ELF-1 (cell line): ENCODE measurements at places on chromosomes 1 and 21.

GRCh38 chr1:203185585-203185984, 919 bp downstream of the CHI3L1 start:
- DNase-seq, result no peak

DNA sequence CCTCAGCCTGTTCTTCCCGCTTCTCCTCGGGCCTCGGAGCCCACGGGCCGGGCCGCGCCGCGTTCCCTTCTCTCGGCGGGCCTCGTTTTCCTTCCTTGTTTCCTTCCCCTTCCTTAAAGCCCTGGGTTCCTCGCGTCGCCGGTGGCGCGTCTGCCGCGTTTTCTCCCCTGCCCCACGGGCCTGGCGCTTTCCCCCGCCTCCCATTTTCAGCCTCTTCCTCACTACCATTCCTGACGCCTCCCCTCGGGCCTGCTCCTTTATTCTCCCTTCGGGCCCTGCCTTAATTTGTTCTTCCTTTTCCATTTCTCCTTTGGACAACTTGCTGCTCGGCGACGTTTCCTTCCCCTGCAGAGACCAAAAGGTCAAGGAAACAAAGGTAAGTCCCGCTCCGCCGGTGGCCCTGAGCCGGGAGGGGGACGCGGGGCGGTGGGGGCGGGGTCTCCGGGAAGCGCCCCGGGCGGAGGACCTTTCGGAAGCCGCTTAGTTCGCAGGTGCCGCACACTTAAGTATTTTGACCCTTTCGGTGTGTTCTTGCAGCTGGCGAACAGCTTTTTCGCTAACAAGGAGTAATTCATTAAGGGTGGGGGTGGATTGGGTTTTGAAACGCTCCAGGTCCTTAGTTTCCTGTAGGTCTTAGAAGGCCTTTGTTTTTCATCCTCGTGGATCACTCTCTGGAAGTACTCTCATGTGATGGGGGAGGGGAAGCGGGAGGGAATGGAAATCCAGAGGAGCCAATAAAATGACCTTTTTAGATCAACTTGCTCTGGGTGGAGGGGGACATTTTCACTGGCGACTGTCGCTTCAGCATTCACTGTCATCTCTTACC, 780 bp downstream of the YTHDF2 start:
- DNase-seq, result peak; percentile 80

GRCh38 chr21:35448876-35449599, 399.9 kb upstream of the RUNX1 start:
- no peak for DNase-seq

DNA sequence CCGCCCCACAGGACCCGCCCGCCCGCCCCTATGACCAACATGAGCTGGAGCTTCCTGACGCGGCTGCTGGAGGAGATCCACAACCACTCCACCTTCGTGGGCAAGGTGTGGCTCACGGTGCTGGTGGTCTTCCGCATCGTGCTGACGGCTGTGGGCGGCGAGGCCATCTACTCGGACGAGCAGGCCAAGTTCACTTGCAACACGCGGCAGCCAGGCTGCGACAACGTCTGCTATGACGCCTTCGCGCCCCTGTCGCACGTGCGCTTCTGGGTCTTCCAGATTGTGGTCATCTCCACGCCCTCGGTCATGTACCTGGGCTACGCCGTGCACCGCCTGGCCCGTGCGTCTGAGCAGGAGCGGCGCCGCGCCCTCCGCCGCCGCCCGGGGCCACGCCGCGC, 7.9 kb upstream of the IBA57 start:
- no peak for DNase-seq

DNA sequence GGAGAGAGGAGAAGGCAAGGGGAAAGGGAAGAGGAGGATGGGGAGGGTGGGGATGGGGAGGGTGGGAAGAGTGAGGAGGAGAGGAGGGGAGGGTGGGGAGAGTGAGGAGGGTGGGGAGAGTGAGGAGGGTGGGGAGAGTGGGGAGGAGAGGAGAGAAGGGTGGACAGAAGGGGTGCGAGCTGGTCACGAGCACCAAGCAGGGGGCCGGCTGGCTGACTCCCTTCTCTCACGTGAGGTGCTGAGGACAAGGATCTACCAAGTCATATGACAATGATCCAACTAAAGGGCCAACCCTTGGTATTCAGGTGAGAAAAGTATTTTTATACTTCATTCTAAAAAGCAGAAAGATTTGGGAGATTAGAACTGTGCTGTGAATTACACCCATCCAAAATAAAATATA, 51.8 kb downstream of the COQ8A start:
- DNase-seq, result no peak

DNA sequence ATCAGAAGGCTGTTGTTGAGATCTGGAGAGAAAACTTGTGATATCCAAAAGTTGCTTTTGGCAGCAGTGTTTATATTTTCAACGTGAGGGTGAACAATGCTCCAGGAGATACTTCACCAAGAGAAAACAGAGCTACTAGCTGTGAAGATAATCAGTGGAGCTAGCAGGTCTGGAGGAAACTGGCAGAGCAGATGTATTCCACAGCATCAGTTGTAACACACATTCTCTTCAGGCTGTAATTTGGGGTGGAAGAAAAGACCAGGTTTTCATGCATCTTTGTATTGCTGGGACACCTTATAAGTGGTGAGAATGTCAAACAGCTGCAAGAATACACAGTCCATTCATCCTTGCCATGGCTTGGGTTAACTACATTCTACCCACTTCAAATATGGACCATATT, 22.0 kb downstream of the AHCYL1 start:
- DNase-seq, result no peak

DNA sequence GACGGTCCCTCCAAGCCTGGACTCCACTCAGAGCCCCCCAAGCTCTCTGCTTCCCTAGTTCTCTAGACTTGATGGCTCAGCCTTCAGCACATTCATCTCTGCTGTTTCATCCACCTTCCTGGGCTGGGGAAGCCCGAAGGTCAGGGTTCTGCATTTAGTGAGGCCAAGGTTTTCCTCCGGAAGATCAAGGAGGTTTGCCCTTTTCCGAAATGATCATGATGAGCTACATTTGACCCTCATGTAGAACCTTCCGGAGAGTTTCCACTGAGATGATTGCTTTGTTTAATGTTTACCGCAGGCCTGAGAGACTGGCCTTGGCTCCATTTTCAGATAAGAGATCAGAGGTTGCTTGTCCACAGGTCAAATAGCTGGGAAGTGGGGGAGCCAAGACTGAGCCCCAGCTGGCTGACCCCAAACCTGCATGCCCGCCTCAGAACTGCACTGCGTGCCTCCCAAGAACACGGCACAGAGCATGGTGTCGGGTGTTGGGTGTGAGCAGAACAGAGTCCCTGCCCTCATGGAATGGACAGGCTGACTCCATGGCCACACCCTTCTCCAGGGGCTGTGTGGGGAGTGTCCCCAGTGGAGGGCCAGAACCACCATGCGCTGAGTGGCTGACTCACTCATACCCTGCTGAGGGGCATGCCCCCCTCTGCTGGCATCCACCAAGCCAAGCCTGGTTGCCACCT, 200.8 kb upstream of the TMEM51 start:
- no peak for DNase-seq

DNA sequence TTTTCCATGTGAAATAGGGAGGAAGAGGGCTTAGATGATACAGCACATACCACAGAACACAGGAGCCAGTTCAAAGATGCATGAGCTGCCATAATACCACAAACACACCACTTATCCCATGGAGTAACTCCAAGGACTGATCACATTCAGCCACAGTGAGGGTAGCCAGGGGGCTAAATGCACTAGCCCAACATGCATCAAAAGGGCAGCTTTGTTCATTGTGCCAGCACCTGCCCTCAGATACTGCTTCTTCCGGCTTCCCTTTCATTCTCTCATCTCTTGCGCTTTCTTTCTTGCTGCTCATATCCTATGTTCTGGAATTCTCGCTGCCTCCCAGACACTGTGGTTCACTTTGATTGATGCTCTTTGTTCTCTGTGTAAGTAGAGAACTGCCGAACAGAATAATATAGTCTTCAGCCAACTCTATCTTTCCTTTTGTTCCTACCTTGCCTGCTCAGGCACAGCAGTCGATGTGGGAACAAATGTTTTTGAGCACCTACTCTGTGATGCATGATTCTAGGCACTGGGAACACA, 50.0 kb upstream of the SYT6 start:
- DNase-seq, result no peak

- no peak for DNase-seq
These were observed 38.0 kb upstream of the ACTRT2 start for GRCh38 chr1:2983319-2983705.
